ENCODE measurements at places on chromosomes 1 and 21. TPM values are rescaled to one million over a fixed set of nuclear protein-coding genes. Genes with fewer than 3 reads are reported as not detected.

Gene FNBP1L
- polyA plus RNA-seq: not detected

Gene FBXO28
- polyA plus RNA-seq: 19.3 TPM

Gene SEC16B
- polyA plus RNA-seq: 0.21 TPM

Gene CTSS
- polyA plus RNA-seq: 162 TPM

Gene GJC2
- polyA plus RNA-seq: not detected

Gene FBXO2
- 5.6 TPM for polyA plus RNA-seq

Gene TEKT2
- polyA plus RNA-seq: not detected

Gene CYP4A22
- polyA plus RNA-seq: not detected

Gene KCTD3
- polyA plus RNA-seq: 1.9 TPM

Gene RAB25
- polyA plus RNA-seq: not detected

Gene LRRC53
- polyA plus RNA-seq: not detected

Gene VWA5B1
- not detected for polyA plus RNA-seq

Gene NR1I3
- polyA plus RNA-seq: not detected

Gene TMEM200B
- not detected for polyA plus RNA-seq

Gene SLAMF9
- not detected for polyA plus RNA-seq

Gene FNDC5
- not detected for polyA plus RNA-seq

Gene ITGB2
- polyA plus RNA-seq: 1,416 TPM

Gene KRTAP19-3
- not detected for polyA plus RNA-seq

Gene SLC30A10
- polyA plus RNA-seq: not detected

Gene G0S2
- 3.1 TPM for polyA plus RNA-seq

Gene IBA57
- 2.0 TPM for polyA plus RNA-seq

Gene CD247
- 1,335 TPM for polyA plus RNA-seq

Gene SLC30A1
- polyA plus RNA-seq: 0.67 TPM

Gene C1orf141
- polyA plus RNA-seq: not detected

Gene TNFRSF9
- polyA plus RNA-seq: 21.9 TPM

Gene FCRL1
- polyA plus RNA-seq: 0.39 TPM

Gene TFAP2E
- polyA plus RNA-seq: not detected

Gene SYCP1
- polyA plus RNA-seq: not detected

Gene PALMD
- polyA plus RNA-seq: not detected

Gene SPRR1A
- polyA plus RNA-seq: not detected

Gene VAMP4
- 24.0 TPM for polyA plus RNA-seq

Gene OR10Z1
- polyA plus RNA-seq: not detected

Gene TFF2
- not detected for polyA plus RNA-seq

Gene FH
- polyA plus RNA-seq: 27.8 TPM

Gene TMPRSS3
- not detected for polyA plus RNA-seq

Gene PCP4
- polyA plus RNA-seq: not detected

Gene CFHR1
- not detected for polyA plus RNA-seq

Gene ADAMTS4
- 0.29 TPM for polyA plus RNA-seq

Gene PROX1
- not detected for polyA plus RNA-seq

Gene CRB1
- 0.26 TPM for polyA plus RNA-seq

Gene SLC45A3
- polyA plus RNA-seq: not detected

Gene SDC3
- polyA plus RNA-seq: not detected

Gene NTNG1
- not detected for polyA plus RNA-seq

Gene IGSF3
- polyA plus RNA-seq: not detected

Gene OR2T35
- polyA plus RNA-seq: not detected

Gene PLEKHG5
- polyA plus RNA-seq: 0.08 TPM

Gene KRTAP10-1
- polyA plus RNA-seq: not detected

Gene CDC20
- polyA plus RNA-seq: 3.0 TPM

Gene FLG2
- not detected for polyA plus RNA-seq

Gene EPHA8
- not detected for polyA plus RNA-seq

Gene CD244
- 501 TPM for polyA plus RNA-seq

Measured in immature natural killer cell (primary cell).